WTC11 (cell line): ENCODE measurements at places on chromosomes 13 and 19. TPM values are rescaled to one million over a fixed set of nuclear protein-coding genes. Genes with fewer than 3 reads are reported as not detected.
A peak's percentile ranks its signal among the peaks of the same experiment; 100 is the strongest.

Gene TTC9B
- 0.23 TPM in 1 of 3 replicates, not detected in the others for total RNA-seq

Gene NAPSA
- 2.4 to 3.1 TPM (median 2.7 TPM) in 3 replicates for total RNA-seq

DNA sequence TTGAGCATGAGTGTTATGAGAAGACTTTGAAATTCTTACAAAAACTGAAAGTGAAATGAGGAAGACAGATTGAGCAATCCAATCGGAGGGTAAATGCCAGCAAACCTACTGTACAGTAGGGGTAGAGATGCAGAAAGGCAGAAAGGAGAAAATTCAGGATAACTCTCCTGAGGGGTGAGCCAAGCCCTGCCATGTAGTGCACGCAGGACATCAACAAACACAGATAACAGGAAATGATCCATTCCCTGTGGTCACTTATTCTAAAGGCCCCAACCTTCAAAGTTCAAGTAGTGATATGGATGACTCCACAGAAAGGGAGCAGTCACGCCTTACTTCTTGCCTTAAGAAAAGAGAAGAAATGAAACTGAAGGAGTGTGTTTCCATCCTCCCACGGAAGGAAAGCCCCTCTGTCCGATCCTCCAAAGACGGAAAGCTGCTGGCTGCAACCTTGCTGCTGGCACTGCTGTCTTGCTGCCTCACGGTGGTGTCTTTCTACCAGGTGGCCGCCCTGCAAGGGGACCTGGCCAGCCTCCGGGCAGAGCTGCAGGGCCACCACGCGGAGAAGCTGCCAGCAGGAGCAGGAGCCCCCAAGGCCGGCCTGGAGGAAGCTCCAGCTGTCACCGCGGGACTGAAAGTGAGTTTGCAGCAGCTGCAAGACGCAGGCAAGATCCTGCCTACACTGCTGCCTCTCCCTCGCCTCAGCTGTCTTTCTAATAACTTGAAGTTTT is at the start of gene TNFSF13B:
TSS of gene TNFSF13B (plus strand) at position 118 of the 728 bp plus-strand sequence. CDS start at position 296, 178 bp downstream.
- peaks cover 11% of the 10 kb centered on the region for H3K4me1 ChIP-seq
- H3K27ac ChIP-seq: no peak within 1 kb of the TSS
- H3K4me3 ChIP-seq: no peak within 1 kb of the TSS
- no peaks in the 10 kb centered on the region for H3K27me3 ChIP-seq
- DNase-seq: peak; percentile 62

Gene CTXN1
- 41.5 to 48.2 TPM (median 44.3 TPM) in 3 replicates for total RNA-seq

DNA sequence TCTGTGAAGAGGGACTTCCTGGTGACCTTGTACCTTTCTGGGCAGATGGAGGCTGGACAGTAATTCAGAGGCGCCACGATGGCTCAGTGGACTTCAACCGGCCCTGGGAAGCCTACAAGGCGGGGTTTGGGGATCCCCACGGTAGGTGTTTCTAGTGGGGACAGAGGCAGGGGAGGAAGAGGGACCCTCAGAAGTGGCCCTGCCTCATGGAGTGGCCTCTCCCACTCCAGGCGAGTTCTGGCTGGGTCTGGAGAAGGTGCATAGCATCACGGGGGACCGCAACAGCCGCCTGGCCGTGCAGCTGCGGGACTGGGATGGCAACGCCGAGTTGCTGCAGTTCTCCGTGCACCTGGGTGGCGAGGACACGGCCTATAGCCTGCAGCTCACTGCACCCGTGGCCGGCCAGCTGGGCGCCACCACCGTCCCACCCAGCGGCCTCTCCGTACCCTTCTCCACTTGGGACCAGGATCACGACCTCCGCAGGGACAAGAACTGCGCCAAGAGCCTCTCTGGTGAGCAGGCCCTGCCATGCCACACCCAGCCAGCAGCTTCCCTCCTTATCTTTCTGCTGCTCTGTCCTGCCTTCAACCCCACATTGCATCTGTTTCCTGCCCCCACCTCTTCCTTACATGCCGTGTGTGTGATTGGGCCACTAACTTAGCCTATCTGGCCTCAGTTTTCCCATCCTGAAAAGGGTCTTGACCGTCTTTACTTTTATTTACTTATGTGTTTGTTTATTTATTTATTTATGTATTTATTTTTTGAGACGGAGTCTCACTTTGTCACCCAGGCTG is 7.3 kb downstream of the ANGPTL4 start:
- DNase-seq: no peak
- peaks cover 10% of the 10 kb centered on the region for H3K36me3 ChIP-seq
- no peak overlapping the region for H3K4me3 ChIP-seq
- H3K27me3 ChIP-seq: peaks cover 19% of the 10 kb centered on the region
- no peak overlapping the region for H3K27ac ChIP-seq

Gene FBXO17
- total RNA-seq: 16.8 to 22.2 TPM (median 18.6 TPM) in 3 replicates

Gene SMG9
- 25.7 to 39.6 TPM (median 34.3 TPM) in 3 replicates for total RNA-seq

GRCh38 chr13:99439850-99440604 is 61.2 kb upstream of the TM9SF2 start:
- H3K27me3 ChIP-seq: no peaks in the 10 kb centered on the region
- DNase-seq: no peak
- no peak overlapping the region for H3K27ac ChIP-seq

DNA sequence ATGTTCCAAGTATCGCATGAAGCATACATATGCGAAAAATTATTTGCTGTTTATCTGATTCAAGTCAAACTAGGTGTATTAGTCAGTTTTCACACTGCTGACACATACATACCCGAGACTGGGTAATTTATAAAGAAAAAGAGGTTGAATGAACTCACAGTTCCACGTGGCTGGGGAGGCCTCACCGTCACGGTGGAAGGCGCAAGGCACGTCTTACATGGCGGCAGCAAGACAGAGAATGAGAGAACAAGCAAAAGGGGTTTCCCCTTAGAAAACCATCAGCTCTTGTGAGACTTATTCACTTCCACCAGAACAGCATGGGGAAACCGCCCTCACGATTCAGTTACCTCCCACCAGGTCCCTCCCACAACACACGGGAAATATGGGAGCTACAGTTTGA is 13.0 kb upstream of the PROZ start:
- no peaks in the 10 kb centered on the region for H3K36me3 ChIP-seq
- H3K27me3 ChIP-seq: no peaks in the 10 kb centered on the region
- DNase-seq: no peak
